ENCODE measurements at places on chromosomes 13 and 19.

DNA sequence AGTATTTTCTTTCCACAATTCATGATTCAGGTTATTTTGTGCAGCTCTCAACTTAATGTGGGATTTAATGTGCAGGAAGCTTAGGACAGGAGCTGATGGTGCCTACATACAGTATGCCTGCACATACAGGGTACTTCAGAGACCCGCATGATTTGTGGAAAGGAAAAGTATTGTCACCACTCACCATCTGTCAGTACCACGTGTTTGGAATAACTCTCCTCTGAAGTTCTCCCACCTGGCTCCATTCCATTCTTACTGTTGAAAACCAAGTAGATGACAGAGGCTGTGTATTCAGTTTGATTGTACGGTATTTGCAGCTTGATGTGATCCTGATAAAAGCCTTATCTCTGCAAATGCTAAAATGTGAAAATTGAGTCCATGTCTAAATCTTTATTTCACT is 85.7 kb downstream of the ZAR1L start:
- DNase-seq = no peak

GRCh38 chr13:110942248-110942981 is 27.5 kb upstream of the ANKRD10 start:
- DNase-seq = no peak

DNA sequence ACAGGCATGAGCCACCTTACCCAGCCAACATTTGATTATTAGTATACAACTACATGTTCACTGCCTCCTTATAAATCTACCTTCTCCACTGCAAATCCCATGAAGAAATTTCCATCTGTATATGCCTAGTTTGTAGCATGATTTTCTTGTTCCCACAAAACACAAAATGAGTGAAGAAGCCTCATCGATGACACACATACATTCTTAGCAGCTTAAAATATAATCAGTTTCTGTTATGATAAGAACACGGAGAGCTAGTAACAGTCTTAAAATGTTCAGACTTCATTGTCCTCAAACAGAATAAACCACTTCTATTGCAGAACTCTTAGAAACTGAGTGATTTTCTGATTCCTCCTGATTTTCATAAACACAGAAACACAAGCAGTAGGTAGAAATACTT is 740.5 kb downstream of the PCDH9 start:
- DNase-seq = no peak

DNA sequence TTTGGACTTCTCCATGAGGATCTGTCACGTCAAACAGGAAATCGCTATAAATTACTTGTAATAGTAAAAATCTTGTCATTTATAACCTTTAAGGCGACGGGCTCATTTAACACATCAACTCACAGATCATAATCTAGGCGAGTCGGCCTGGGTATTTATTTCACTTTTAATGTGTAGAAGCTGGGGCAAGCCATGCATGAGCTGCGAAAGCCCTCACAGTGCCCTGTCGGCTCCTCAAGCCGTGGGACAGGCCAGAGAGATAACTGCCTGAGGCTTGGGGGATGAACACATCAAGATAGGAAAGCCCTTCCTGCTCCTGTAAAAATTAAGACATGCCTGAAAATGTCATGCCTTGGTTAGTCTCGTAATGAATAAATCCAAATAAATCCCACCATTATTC is 30.8 kb downstream of the SOX1 start:
- DNase-seq = no peak

DNA sequence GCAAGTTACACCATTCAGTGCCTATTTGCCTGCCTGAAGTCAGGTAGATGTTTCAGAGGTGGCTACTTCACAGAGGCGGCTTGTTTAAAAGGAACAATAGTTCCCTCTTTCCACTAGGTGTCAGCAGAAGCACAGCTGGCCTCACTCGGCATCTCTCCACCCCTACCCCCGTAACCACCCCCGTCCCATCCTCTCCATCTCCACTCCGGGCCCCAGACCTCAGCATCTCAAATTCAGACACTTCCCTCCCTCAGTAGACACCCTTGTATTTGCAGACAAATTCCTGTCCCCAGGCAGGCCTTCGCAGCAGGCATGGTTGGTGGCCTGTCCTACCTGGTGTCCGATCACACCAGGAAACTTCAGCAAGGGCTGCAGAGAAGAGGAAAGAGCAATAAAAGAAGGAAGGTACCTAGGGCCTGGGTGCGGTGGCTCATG is 9.1 kb upstream of the DPP9 start:
- peak; percentile 39 for DNase-seq

DNA sequence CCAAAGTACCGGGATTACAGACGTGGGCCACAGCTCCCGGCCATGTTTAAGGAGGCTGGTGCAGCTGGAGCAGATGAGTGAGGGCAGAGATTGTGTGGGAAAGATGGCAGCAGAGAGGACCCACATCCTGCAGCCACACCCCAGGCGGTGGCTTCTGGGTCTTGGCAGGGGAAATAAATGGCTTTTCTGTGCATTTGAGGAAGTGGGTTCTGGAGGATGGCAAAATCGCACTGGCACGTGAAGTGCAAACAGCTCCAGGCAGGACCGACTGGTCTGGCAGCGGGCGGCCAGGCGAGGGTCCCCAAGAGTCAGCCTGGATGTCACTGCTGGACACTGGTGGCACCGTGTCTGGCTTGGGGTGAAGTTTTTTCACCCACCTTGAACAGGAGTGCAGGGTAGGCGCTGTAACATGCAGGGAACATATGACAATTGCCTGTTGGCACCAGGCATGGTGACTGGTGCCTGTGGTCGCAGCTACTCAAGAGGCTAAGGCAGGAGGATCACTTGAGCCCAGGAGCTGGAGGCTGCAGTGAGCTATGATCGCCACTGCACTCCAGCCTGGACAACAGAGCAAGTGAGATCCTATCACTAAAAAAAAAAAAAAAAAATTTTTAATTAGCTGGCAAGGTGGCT is 8.4 kb downstream of the B3GNT3 start:
- DNase-seq = no peak

- no peak for DNase-seq
These were observed 23.1 kb upstream of the COG3 start for GRCh38 chr13:45441633-45442032.

DNA sequence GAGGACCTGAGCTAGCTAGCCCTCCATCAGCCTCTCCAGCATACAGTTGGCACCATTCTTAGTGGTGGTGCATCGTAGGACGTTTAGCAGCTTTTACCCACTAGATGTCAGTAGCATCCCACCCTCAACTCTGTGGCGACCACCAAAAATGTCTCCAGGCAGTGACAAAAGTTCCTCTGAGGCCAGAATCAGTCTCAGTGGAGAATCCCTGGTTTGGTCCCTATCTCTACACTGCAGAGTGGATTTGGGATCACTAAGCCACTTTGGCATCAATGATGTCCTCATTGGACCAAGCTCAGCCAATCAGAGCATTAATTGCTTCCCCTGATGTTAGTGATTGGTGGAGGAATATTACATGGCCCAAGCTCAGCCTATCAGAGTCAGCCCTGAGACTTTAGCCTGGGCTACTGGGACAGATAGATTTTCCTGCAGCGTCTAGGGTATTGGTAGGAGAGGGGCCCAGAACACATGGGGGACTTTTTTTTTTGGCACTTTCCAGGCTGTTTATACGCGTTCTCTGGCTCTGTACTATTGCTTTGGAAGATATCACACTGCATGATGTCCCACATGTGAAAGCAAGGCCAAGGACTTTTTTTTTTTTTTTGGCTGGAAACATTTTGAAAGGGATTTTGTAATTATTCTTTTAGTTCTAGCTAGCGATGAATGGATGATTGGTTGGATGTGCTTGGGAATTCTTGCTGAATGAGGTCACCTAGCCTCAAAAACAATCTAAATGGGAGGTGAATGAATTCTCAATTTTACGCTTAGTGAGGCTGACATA is 7.0 kb downstream of the TMEM221 start:
- no peak for DNase-seq

DNA sequence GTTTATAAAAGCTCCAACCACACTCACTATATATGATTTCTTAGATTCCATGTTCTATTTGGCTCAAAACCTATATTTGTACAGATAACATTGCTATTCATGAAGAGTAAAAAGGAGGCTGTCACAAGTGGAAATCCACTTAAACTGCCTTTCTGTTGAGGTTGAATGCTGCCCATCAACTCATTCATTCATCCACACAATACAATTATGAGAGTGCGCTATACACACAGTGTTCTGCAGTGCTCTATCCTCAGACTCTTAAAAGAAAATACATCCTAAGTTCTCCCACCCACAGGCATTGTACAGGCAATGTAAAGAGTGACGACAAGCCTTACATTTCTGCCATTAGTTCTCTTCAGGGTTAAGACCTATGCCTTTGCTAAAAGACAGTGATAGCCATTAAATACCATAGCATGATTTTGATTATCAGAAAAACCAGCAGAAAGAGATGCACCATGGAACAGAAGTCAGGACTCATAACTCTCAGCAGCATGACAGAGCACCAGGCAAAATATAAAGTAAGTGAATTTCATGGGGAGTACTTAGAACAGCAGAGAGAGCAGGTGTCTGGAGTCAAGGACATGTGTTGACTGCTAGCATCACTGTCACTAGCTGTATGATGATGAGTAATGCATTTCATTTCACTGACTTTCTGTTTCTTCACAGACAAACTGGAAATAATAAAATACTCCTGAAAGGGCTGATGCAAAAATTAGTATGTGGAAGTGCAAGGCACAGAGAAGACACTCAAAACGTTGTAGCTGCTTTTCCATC is 218.0 kb downstream of the RBM26 start:
- no peak for DNase-seq

GRCh38 chr19:49910179-49910578 is 13.5 kb upstream of the IL4I1 start:
- DNase-seq = no peak

DNA sequence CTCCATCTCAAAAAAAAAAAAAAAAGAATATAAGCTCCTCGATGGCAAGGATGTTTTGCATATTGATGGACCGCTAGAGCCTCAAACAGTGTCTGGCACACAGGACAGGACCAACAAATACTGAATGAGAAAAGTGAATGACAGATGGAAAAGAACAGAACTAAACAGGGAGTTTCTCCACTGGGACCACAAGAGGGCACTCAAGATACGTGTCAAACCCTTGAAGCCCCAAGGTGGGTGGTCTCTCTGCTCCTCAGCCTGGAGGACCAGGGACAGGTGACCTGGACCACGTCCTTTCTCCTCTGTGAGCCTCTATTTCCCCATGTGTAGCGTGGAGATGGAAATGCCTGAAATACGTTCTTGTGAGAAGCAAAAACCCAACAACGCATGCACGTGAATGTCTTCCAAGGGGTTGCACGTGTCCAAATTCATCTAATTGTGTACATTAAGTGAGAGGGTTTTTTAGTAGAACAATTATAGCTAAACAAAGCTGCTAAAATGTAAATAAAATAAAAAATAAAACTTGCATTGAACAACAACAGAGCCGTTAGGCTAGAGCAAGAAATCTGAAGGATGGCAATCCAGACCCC is 5.7 kb upstream of the CDC42EP5 start:
- no peak for DNase-seq

DNA sequence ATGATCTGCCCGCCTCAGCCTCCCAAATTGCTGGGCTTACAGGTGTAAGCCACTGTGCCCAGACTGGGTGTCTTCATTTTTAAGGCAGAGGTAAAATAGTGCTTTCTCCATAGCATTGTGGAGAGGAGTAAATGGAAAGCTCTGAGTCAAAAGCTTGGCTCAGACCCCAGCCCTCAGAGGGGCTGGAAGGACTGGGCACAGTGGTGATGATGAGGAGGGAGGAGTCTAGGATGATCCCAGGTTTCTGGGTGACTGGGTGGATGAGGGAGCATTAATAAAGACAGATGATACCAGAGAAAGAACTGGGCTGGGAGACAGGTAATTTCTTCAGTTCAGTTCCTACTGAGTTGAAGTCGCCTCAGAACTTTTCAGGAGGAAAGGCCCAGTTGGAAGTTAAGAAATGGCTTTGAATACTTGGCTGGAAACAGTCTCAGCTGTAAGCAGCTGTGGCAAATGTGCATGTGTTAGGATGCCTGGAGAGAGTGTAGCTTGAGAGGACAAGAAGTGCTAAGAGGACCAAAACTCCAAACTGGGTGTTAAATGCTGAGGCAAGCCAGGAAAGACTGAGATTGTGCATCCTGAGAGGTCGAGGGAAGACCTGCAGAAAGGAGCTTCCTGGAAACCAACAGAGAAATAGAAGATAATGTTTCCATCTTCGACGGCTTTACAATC is 37.1 kb upstream of the MEDAG start:
- no peak for DNase-seq

DNA sequence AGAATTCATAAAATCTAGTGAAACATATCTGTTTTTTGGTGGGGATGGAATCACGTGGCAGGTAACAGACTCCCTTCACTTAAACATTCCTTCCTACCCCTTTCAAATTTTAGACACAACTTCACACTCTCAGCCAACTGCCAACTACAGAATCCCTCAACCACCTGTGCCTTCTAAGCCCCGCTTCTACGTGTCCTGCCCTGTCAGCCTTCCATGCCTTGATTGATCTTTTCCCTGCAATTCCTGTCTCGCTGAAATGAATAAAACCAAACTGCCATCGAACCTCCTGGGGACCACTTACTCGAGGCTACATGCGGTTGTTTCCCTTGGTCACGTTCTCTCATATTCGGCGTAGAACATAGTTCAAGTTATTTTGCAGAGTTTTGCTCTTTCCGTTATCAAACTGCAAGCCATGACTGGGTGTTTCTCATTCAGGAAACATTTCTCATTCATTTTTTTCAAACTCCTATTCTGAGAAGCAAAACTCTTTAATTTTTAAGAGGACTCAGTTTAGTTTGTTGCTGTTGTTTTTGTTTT is 1.1 kb downstream of the ZNF625 start:
- DNase-seq = no peak

DNA sequence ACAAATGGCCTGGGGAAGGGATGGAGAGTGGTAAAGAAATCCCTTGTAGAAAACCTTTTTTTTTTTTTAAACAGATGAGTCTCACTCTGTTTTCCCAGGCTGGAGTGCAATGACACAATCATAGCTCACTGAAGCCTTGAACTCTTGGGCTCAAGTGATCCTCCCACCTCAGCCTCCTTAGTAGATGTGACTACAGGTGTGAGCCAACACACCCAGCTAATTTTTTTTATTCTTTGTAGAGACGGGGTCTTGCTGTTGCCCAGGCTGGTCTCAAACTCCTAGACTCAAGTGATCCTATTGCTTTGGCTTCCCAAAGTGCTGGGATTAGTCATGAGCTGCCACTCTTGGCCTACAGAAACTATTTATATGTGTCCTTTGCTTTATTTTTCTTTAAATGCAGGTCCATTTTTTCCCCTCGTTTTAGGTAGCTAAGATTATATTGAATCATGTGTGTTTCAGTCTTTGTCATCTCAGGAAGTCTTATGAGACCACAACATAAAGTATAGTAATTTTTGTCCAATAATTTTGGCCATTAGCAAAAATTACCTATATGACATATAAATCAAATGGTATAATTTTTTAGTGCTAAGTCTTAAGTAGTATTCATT is 10.5 kb downstream of the LPAR6 start:
- DNase-seq = no peak
